Right forelimb (tissue), 1 donor: ENCODE measurements at places on chromosomes 7 and 10.

DNA sequence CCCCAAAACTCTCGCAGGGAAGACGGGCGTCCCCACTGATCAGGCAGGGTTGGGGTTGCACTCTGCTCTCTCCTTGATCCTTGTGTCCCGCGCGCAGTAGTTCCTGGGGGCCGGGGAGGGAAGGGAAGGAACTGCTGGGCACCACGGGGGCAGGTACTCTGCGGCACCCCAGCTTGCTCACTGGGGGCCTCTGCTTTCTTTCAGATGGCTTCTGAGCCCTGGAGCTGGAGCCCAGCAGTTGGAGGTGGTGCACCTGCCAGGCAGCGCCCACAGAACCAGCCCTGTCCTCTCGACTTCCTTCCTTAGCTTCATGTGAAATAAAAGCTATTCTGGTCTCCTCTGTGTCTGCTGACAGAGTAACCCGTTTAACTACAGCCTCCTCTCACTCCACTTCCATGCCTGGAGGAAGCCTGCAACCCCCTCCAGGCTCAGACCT, 12.2 kb downstream of the PLAC9 start:
- DNase-seq, result no peak

DNA sequence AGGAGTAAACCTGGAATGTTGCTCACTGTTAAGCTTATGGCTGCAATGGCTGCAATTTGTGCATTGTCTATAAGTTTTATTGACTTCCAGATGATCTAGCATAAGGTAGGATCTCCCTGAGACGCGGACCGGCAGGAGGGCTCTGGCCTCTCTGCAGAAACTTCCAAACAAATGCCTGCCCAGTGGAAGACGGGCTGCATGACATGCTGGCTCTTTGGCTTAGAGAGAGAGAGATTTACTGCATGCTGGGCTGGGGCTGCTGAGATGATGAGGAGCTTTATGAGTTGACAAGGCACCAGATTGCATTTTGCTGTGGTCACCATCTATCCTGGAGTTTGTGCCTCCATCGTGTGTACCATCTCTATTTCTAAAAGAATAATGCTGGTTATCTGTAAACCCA, 193.2 kb downstream of the GALNT17 start:
- no peak for DNase-seq

- DNase-seq, result peak; percentile 58
Observed at GRCh38 chr10:119543814-119544642, 1.5 kb upstream of the RGS10 start.

- no peak for DNase-seq
Observed at GRCh38 chr10:43070121-43071085, 6.5 kb upstream of the RET start.

DNA sequence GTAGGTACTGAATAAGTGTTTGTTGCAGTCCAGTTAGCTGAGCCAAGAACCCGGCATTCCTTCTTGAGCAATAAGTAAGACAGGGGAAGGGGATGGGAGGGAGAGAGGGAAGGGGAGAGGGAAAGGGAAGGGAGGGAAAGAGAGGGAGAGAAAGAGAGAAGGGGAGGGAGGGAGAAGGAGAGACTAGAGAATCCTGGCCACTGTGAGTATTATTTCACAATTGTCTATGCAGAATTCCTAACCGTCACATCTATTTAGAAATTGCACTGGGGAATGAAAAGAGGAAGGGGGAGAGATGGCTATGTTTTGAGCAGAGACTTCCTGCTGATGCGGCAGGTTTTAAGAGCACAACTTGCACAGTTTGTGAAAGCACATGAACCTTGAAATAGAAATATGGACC, 251.4 kb upstream of the ZMIZ1 start:
- DNase-seq, result no peak

- no peak for DNase-seq
Observed at GRCh38 chr7:5838761-5839500, 41.7 kb upstream of the OCM start.

- no peak for DNase-seq
Observed at GRCh38 chr10:97321804-97322190, 2.7 kb downstream of the FRAT1 start.

DNA sequence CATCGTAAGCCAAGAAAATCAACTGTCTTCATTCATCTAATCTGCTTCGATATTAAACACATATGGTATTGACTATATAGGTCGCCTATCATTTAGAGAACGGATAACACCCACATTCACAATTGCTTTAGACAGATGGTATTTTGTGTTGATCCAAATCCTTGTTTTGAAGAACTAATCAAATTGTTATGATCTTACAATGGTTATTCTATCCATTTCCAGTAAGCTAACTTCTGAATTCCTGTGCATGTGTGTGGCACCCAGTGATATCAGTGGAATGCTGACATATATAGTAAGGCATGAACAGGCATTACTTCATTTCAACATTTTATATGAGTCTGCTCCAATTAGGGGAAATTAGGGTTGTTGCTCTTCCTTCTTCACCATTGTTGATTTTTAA, 98.8 kb downstream of the SEMA3E start:
- DNase-seq, result no peak

DNA sequence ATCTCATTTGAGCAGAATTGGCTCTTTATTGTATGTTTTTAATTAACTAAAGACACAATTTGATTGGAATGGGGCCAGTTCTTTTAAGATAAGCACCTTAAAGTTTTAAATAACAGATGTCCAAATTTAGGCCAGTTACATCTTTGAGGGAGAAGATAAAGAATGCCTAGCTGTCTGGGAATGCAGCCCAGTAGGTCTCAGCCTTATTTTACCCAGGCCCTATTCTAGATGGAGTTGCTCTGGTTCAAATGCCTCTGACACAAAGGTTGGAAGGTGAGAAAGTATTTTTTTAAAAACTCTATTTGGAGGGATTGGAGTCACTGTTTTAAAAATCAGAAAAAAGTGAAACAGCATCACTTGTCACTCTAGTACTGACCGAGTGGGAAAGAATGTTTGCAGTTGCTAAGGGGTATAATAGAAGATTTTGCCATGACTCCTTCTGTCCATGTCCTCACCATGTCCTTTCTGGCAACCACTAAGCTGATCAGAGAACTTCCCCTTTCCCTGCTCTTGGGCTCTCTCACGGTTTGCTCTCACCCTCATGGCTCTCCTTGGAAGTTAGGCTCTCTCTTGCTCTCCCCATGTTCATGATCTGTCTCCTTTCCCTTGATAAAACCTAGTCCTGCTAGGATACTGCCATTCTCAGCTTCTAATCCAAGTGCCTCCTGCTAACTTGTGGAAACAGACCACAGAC, 238.2 kb upstream of the AGK start:
- DNase-seq, result no peak

GRCh38 chr10:96287392-96288105, 16.2 kb upstream of the BLNK start:
- no peak for DNase-seq

GRCh38 chr7:111210996-111211395, 120.1 kb downstream of the LRRN3 start:
- DNase-seq, result no peak

- no peak for DNase-seq
Observed at GRCh38 chr7:29953726-29954347, 35.8 kb downstream of the SCRN1 start.

- peak; percentile 48 for DNase-seq
Observed at GRCh38 chr7:32761451-32762205, 129.9 kb downstream of the KBTBD2 start.
